Fibroblast of gingiva (primary cell): ENCODE measurements at places on chromosomes 4 and X.

DNA sequence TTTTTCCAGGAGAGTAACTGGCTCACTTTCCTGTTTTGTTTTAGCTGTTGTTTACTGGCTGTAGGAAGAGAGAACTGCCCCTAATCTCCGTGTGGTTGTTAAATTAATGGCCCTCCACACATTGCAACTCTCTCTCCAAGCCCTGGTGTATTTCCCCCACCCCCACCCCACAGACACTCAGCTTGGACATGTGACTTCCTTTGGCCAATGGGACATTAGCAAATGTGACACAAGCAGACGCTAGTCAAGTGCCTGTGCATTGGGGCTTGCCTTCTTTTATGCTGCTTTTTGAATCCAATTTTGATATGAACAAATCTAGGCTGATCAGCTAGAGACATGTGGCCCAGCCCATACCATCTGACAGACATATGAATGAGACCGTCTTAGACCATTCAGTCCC, 59.6 kb upstream of the TAB3 start:
- DNase-seq, result no peak

DNA sequence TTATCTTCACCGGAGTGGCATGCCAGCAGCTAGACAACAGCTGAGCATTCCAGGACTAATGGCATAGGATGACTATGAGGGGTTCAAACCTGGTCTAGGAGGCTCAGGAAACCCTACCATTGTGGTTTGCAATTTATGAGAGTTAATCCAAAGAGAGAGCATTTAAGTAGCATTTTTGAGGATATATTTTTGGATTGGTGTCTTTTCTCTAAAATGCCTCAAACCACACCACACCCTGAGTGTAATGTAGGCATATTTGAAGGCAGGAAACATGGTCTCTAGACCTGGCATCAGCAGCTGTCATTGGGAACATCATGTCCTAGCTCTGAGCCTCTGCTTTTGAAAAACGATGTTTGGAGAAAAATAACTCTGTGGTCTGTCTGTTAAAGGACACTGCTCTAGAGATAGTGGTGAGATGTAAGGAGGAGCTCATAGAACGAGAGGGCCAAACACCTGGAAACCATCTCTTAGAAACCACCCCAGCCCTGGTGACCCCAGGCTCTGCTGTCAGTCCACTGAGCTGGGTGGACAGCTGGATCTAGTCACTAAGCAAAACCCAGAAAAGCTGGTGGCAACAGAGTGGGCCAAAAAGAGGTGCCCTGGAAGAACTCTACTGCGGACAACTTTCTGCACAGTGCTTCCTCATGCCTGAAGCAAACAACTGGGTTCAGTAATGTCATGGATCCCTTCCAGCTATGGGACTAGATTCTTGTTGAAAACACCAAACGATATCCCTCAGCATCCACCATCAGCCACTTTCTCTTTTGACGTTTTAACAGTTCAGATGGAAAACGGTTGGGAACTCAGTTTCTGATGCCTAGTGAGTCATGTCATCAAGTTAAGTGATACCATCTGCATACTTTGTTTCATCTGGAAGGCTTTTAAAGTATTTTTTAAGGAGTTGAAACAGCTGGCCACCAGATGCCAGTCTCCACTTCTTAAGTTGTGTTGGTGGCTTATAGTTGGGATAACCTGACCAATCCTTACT, 100.2 kb upstream of the C1QTNF7 start:
- DNase-seq, result peak; percentile 89

DNA sequence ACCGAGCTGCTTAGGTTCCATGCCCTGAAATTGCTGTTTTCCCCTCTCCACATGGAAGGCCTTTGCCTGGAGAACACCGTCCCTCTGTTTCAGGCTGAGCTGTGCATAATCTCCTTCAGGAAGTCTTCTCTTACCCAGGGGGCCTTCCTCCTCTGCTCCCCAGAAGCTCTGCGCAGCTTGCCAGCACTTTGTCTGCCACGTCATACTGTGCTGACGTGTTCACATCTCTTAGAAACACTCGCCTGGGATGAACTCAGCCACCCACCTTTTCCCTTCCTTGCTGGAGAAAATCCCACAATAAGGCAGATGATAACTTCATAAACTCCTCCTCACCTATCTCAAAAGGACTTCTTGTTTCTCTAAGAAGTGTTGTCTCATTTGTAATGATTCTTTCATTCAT, 110.7 kb downstream of the ARHGAP10 start:
- no peak for DNase-seq

DNA sequence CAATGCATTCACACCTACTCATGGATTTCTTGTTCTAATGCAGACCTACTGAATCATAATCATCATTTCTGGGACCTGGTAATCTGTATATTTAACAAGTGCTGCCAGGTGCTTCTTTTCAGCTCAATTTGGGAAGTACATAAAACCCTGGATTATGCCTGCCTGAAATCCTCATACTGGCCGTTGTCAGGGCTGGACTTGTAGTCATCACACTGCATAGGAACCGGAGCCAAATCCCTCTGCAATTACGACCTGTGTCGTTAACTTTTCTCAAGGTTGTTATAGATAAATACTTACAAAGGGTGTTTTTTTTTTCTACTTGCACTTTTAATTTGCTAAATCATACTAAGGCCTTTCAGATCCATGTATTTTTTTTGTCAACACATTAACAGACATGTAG, 294.9 kb upstream of the PRPS2 start:
- no peak for DNase-seq

DNA sequence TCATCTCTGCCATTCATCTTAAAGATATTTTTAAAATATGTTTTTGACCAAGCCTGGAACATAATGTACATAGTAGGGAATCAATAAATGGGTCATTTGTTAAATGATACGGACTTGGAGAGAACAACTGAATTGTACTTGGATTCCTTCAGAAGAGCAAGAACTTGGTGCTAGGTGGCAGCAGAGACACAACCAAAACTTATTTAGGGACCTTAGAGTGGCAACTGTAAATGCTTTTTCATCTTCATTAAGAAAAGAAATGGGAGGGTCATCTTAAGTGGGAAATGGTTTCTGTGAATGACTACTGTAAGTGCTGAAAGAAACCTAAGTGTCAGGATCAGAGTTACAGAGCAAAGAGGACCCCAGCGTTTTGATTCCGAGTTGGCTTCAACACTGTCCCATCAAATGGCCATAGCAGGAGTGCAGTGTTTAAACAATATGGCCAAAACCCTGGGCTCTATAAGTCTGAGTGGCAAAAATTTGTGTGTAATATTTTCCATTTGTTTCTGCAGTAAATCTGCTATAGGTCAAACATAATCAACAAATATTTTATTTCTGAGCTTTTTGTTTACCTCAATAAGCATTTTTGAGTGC, 213.6 kb downstream of the PALLD start:
- peak; percentile 66 for DNase-seq

DNA sequence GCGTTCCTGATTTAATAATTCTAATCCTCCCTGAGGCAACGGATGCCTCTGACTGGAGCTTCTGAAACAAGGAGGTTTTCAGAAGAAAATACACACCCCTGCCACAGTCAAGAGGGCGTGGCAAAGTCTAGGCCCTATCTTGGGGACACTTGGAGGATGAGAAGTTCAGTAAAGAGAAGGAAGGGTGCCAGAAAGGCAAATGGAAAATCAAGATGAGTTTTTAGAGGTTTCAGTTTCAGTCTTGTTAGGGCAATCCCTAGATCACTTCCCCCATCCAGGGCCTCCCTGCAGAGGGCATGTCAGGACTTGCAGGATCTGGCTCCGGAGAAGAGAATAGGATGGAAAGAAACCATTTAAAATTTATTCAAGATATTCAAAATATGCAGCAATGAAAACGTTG, 28.5 kb upstream of the FGF2 start:
- DNase-seq, result peak; percentile 98

- DNase-seq, result no peak
Observed at GRCh38 chr4:28350485-28350884, 1489.8 kb downstream of the STIM2 start.

DNA sequence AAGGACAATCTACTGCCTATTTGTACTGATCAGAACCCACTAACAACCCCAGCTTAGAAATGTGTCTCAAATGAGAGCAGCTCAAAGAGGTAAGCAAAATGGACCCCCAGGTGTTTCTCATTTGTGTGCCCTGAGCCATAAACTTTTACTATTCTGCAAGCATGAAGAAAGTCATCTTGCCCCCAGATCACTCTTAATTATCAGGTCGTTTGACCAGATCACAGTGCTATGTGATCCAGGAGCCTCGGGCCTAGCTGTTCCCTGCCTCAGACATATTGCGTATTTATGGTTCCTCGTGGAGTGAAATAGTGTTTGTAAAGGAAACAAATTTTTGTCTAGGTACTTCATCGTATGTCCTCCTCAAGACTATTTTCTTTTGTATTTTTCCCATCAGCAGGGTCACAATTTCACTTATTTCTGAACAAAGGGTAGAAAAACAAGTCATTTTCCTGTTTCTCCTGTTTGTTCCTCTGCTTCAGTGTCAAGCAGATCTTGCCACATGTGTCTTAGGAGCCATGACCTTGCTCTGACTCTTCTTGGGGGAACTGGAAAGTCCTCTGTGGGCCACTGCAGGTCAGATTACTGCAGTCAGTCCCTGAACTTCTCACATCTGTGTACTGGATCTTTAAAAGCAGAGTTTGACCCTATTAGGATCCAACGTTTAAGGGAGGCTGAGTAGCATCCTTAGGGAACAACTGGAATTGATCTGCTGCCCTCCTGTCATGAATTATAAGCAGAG, 194.9 kb downstream of the PALLD start:
- no peak for DNase-seq

DNA sequence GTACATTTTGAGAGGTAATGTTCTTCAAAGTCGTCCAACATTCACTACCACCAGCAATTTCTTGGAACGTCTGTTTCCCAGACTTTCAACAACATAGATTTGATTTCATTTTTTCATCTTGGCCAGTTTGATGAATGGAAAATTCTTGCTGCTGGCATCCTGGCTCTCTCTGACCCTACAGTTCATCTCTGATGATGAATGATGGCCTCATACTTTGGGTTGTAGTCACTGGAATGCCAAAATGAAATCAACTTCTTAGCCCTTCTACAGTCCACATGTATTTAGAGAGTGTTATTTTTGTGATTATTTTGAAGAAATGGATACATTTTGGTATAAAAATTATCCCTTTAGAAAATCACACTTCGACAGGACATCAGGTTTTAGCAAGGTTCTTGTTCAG, 8.8 kb downstream of the CHST7 start:
- DNase-seq, result peak; percentile 69

GRCh38 chr4:112031712-112032328, 113.4 kb upstream of the FAM241A start:
- DNase-seq, result peak; percentile 50

GRCh38 chrX:131801911-131802310, 221.2 kb upstream of the STK26 start:
- DNase-seq, result no peak

DNA sequence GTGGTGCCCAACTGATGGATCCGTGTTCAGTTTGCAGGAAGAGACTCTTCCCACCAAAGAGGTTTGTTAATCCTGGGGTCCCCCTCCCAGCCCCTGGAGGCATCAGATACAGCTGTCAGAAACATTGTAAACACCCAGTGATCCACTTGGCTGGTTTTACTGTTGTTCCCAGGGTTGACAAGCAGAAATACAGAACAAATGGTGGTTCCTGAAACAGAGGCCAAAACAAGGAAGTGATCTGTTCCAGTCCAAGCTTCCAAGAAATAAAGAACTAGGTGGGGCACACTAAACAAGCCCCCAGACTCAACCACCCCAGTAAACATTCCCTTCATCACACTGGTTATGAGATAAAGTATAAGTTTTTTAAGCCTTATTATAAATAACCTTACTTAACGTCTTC, 1.4 kb downstream of the TMLHE start:
- no peak for DNase-seq

DNA sequence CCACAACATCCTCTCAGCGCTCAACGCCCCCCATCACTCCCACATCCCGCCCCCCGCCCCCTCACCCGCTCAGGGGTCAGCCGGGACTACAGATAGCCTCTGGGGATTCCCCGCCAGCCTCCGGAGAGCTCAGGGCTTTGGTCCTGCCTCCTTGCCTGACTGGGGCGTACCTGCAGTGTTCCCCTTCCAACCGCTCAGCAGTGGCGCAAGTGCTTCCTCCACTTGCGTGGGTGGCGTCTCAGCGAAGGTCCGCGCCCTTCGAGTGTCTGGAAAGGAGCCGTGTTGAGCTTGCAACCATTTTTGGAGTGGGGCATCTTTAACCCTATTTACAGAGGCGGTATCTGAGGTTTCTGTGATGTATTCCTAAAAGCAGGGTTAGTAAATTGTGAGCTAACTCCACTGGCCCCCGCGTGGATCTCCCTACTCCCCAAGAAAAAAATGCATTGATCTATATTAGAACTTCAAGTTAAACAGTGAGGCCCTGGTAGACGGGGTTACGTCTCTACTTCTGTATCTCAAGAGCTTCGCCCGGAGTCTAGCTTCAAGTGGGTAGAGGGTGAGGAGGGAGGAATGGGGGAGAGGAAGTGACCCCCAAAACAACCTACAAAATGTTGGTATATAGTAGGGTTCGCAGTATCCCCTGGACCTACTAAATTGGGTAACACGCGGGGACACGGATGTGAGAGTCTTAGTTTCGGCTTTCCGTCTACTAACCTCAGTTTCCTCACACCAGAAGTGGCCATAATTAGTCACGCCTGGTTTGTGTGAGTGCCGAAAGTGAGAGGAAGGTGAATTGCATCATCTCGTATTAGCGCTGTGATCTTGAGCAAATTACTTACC, 16.1 kb downstream of the NKX3-2 start:
- no peak for DNase-seq

DNA sequence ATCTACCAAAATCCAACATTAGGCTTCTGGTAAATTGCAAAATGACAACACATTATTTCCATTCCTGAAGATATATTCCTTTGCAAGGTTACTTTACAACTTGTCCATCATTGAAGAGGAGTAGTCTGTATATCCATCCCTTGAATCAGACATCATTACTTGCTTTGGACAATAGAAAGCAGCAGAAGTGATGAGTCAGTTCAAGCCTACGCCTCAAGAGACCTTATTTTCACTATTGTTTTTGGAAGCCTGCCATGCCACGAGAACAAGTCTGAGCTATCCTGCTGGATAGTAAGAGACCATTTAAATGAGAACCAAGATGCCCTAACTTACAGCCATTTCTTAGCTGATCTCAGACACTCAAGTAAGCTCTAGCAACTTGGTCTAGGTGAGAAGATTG, 246.0 kb upstream of the HHIP start:
- peak; percentile 79 for DNase-seq

- DNase-seq, result no peak
Observed at GRCh38 chr4:81648576-81649275, 177.0 kb upstream of the RASGEF1B start.

DNA sequence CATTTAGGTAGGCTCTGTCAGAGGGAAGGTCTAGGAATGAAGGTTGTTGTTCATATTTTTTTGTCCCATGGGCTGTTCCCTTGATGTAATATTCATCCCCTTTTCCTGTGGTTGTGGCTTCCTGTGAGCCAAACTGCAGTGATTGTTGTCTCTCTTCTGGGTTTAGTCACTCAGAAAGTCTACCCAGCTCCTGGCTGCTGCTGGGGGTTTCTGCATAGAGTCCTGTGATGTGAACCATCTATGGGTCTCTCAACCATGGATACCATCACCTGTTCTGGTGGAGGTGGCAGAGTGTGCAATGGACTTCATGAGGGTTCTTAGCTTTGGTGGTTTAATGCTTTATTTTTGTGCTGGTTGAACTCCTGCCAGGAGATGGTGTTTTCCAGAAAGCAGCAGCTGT, 122.8 kb downstream of the ZC4H2 start:
- no peak for DNase-seq

- peak; percentile 73 for DNase-seq
Observed at GRCh38 chr4:31411565-31411964, 691.4 kb downstream of the PCDH7 start.
